ENCODE measurements at places on chromosomes 16 and 17. TPM values are rescaled to one million over a fixed set of nuclear protein-coding genes. Genes with fewer than 3 reads are reported as not detected.

KCNH6 gene
- total RNA-seq, result 1.6 TPM

TNS4 gene
- 6.8 TPM for total RNA-seq

CD300LG gene
- total RNA-seq, result 1.1 TPM

KRT32 gene
- not detected for total RNA-seq

CPHXL2 gene
- total RNA-seq, result not detected

ABCA8 gene
- 10.5 TPM for total RNA-seq

ITGB4 gene
- total RNA-seq, result 47.8 TPM

KRTAP3-1 gene
- not detected for total RNA-seq

CDK5RAP3 gene
- 167 TPM for total RNA-seq

NAGS gene
- 10.7 TPM for total RNA-seq

BEAN1 gene
- total RNA-seq, result 0.31 TPM
